ENCODE measurements at places on chromosomes 4 and X.
A peak's percentile ranks its signal among the peaks of the same experiment; 100 is the strongest.

DNA sequence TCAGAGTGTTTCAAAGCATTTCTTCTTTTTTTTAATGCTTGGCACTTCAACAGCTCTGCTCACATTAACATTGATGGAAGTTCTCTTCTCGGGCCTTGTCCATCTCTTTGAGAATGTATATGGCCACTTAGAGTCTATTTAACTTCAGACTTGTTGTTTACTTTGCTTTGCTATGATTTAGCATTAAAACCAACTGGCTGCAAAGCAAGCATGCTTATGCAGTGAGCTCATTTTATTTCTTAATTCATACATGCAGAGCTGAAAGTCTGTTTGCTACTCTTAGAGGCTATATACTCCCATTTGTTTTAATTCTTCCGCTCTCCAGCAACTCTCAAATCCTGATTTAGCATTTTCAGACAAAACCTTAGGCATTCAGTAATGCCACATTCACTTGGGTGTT lies 107.6 kb upstream of the PACRGL start:
- DNase-seq: no peak

DNA sequence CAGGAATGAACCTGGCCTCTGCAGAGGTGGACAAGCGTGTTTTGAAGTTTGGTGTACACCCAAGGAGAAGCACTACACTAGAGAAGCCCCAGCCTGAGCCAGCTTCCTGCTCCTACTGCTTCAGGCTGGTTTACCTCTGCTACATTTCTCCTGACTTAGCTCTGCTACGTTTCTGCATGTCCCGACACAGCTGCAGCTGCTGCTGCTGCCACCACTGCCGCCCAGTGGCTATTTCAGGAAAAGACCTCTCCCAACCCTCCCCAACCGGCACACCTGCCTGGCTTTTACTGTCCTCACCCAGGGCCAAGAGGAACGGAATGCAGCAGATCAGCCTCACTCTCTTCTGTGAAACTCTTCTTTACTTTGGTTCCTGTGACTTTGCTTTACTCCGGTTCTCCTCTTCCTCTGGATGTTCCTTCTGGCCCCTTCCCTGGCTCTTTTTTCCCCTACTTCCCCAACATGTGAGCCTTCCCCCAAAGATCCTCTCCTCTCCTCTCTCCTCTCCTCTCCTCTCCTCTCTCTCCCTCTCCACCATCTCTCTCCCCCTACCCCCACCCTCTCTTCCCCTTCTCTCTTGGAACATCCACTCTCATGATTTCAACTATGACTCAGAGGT lies 3.1 kb upstream of the P2RY4 start:
- DNase-seq: peak; percentile 2

DNA sequence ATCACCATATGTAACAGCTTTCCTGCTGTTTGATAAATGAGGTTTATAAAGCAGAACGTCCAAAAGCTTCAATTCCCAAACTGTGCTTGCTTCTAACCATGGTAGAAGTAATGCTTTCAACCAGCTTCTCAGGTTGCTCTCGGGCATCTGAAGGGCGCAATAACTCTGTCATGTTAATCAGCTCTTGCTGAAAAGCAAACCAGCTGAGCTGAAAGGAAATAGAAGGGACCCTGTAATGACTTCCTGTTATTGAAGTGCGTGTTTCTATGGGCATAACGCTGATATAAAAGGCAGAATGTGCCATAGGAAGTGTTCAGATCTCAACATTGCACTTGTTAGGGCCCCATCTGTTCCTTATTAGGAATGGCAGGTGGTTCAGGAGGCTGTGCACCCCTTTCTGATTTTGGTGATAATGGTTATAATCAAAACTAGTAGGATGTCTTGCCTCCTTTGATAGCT lies 21.2 kb downstream of the HERC3 start:
- peak; percentile 20 for DNase-seq

- no peak for DNase-seq
Observed at GRCh38 chr4:84167093-84167492, 332.0 kb downstream of the NKX6-1 start.

DNA sequence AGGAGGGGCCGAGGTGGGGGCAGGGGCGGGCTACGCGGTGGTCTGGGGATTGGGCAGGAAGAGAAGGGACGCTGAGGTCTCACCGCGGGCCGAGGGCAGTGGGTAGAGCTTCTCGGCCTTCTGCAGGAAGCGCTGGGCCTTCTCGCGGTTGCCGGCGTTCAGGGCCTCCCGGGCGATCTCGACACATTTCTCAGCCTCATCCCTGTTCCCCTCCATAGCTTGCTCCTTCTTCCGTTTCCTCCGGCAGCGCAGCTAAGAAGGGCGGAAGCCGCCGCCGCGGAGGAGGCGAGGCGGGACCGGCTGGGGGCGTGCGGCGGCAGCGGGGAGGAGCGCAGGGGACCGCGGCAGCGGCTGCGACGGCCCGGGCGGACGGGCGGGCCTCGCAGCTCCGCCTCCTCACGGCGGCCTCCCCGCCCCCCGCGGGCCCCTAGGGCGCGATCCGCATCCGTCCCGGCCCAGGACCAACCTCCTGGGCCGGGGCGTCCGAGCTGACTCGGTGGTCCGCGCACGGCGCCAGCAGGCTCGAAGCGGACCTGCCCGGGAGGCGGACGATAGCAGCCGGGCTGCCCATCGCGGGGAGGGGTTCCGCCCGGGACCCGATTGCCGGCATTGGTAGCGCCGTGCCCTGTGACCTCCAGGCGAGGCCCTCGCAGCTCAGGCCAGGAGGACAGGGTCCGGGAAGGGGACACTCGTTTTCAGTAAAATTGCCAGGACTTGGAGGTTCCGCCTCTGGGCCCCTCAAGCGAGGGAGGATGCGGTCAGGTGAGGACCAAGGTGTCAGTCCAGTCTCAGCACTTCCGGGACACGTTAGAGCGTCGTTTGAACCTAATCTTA lies at the start of gene DNAJB14:
Gene DNAJB14, minus strand, starts transcription at position 263 of the 834 bp plus-strand sequence. Its CDS starts 47 bp downstream, at position 216.
- DNase-seq: peak; percentile 83

DNA sequence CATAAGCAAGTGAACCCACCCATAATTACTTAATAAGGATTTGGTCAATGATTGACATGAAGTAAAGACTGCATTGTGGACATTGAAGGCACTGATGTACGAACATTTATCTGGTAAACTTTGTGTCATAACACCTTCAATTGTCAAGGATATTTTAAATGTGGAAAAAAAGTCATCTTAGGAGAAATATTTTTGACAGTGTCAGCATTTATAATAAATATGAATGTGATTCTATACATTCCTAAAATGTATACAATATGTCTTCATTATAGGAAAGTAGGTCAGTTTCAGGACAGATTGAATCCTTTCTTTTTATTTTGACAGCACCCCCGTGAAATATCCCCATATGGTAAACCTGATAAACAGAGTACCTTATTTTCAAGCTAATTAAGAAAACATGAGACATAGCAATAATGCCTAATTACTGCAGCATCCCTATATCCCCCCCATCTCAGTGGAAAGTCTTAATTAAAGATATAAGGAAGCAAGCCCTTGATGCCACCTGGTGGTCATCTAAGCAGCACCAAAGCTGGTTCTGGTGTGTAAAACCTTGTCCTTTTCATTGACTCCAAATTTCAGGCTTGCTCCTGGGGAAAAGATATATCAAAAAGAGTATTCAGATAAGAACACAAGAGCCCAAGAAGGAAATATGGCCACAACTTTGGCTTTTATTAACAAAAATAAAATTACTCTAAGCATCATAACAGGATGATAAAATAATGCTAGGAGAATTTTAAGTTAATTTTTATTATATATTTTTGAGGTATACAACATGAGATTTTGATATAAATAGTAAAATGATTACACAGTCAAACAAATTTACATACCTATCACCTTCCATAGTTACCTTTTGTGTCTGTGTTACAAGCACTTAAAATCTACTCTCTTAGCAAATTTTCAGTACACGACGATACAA lies 379.7 kb downstream of the TLL1 start:
- no peak for DNase-seq

DNA sequence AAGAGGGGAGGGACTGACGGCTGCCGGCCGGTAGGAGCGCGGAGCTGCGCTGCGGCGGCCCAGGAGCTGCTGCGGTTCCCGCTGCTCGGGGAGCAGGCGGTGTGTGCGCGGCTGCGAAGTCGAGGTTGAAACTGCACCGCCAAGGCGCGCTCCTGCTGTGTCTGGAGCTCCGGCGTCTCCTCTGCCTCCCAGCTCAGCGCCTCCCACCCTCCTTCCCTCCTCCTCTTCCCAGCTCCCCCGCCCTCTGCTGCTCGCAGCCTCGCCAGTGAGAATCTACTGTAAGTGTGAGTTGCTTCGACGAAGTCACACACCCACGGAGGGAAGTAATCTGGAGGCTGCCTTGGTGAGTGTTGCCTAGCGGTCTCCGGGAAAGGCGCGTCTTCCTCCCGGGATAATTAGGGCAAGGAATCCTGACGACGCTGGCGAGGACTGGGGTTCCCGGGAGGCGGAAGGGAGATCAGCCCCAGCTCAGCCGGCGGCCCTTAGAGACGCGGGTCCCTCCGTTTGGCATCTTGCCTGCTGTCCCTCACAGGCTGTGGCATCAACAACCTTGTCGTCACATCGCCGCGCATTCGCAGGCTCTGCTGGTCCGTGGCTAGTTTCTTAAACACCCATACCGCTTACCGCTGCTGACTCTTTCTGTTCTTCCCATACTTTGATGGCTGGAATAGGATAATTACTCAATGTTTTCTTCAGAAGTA lies at the start of gene EPHA5:
Gene EPHA5, minus strand, starts transcription at position 159 of the 701 bp plus-strand sequence. CDS start 747 bp downstream, outside the sequence.
- no peak for DNase-seq

DNA sequence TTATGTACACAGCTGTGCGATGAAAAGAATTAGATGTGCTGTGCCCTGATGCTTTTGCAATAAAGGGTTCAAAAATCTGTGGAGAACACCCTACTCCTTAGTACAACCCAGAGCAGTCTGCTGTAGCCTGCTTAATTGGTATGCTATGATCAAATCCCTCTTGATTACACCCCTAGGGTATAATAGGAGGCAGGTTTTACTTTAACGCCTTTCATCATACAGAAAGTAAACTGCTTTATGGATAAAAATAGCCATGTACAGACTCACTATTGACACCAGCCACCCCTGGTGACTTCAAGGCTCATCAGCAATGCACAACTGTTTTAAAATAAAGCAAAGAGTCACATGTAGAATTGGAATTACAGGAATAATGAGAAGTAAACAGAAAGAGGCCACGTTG lies 315.3 kb downstream of the DMD start:
- DNase-seq: no peak

GRCh38 chr4:2301806-2302205 lies 39.9 kb upstream of the MXD4 start:
- DNase-seq: no peak
